ENCODE measurements at places on chromosomes 2 and 18.

DNA sequence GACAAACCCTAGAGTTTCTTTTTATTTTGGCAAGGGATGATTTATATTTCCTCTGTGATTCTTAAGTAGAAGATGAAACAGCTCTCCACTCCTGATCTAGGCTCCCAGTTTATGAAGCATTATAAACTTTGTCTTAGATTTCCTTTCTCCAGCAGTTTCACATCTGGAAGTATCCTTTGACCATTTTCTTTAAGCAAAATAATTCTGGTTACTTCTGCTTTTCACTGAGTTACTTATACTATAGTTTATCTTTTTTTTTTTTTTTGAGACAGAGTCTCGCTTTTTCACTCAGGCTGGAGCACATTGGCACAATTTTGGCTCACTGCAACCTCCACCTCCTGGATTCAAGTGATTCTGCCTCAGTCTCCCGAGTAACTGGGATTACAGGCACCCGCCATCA, 45.5 kb downstream of the KCMF1 start:
- DNase-seq: no peak

GRCh38 chr2:134083548-134083947, 170.3 kb upstream of the MGAT5 start:
- no peak for DNase-seq

GRCh38 chr18:35964319-35964718, 8.2 kb upstream of the RMP24 start:
- DNase-seq: no peak

GRCh38 chr2:1676091-1676912, 68.0 kb downstream of the PXDN start:
- DNase-seq: no peak

GRCh38 chr2:98087447-98088020, 567 bp downstream of the VWA3B start:
- DNase-seq: no peak

GRCh38 chr2:69482471-69482870, 45.2 kb upstream of the NFU1 start:
- no peak for DNase-seq

GRCh38 chr2:6337472-6337820, 528.3 kb downstream of the CMPK2 start:
- no peak for DNase-seq

DNA sequence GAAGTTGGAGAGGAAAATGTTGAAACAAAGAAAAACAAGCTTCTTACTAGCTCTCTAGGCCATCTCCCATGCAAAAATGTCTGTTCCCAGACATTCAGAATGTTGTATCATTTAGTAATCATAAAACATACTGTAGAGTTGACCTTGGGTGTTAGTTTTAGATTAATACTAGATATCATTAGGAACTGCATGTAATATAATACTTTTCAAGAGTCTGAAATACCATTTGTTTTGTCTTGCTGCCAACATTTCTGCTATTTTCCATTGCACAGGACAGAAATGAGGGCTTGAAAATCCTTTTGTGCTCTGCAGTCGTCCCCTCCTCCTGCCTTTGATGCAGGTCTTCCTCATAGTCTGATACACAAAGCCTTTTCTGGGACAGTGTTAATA, 89.5 kb upstream of the RBMS1 start:
- no peak for DNase-seq

GRCh38 chr2:216690456-216690852, 4.9 kb downstream of the IGFBP5 start:
- DNase-seq: no peak

- DNase-seq: no peak
Observed at GRCh38 chr2:136173126-136173525, 55.2 kb upstream of the CXCR4 start.

DNA sequence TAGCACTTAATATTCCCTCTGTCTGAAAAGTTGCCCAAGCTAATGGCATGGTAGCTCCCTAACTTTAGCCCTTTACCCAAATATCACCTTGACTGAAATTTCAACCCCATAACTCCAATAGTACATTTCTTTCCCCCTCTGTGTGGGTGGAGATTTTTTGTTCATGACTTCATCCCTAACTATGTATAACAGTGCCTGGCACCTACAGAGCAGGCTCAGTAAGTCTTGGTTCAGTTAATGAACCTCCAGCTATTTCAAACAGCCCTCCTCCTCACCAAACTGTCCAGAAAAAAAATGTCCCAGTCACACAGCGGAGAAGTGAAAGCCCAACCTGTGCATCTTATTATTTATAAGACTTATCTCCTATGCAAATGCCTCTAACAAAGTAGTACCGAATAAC, 18.6 kb downstream of the BUB1 start:
- DNase-seq: no peak

DNA sequence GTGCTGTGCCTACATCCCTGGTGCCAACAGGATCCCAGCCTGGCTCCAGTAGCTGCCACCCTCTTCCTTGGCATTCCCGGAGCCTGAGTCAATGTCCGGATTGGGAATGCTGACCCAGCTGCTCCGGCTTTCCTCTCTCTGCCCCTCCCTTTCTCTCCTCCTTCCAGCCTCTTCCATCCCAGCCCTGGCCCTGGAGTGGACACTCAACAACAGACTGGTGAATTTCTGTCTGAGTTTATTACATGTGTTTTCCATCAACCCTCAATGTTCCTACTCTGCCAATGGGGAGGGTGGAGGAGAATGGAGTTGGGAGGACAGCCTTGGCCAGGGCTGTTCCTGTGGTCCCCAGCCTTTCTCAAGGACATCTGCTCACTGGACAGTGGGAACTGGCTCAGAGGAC, 917 bp upstream of the PRKAG3 start:
- no peak for DNase-seq

DNA sequence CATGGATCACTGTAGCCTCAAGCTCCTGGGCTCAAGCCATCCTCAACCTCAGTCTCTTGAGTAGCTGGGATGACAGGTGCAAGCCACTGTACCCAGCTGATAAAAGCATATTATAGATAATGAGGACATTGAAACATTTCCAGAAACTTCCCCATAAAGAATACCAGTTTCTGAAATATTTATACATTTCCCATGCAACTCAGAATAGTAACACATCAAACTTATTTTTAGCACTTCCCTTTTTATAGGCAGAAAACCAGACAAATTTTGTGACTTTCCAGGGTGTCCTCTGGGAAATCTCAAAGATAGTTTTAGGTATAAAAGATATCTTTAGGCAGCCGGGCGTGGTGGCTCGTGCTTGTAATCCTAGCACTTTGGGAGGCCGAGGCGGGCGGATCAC, 25.1 kb upstream of the DPYSL5 start:
- no peak for DNase-seq

DNA sequence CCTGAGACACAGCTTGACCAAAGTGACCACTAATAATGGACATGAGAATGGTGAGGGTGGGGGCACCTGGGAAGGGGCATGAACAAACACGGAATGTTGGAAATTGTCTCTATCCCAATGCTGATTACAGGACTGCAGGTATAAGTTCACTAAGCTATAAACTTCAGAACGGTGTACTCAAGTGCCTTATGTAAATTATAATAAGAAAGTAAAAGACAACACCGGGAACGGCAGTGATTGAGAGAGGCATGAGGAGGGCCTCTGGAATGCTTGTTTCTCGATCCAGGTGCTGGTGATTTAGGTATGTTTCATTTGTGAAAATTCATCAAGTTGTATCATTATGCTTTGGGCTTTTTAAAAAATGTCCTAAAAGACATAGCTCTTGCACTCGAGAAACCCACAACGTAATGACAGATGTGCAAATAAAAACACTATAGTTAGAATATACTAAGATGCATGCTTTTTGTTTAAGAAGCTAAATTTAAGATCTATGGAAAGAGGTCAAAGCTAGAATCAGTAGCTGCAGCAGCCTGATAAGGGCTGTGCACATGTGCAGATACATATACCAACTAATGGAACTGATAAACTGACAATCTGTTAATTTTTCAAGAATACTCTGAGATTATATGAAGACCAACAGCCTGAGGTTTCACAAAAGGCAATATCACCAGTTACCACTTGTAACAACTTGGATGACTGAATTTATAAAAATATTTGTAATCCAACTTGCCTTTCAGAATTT, 7.6 kb downstream of the HIBCH start:
- no peak for DNase-seq

GRCh38 chr2:230160112-230160660, 59.6 kb downstream of the SP110 start:
- DNase-seq: peak; percentile 28

- DNase-seq: no peak
Observed at GRCh38 chr2:36371070-36371874, 15.7 kb downstream of the CRIM1 start.

GRCh38 chr2:199136681-199137080, 321.1 kb downstream of the SATB2 start:
- no peak for DNase-seq

- no peak for DNase-seq
Observed at GRCh38 chr2:24456599-24457556, 34.2 kb upstream of the NCOA1 start.

- DNase-seq: no peak
Observed at GRCh38 chr2:120938045-120938771, 202.5 kb downstream of the GLI2 start.

DNA sequence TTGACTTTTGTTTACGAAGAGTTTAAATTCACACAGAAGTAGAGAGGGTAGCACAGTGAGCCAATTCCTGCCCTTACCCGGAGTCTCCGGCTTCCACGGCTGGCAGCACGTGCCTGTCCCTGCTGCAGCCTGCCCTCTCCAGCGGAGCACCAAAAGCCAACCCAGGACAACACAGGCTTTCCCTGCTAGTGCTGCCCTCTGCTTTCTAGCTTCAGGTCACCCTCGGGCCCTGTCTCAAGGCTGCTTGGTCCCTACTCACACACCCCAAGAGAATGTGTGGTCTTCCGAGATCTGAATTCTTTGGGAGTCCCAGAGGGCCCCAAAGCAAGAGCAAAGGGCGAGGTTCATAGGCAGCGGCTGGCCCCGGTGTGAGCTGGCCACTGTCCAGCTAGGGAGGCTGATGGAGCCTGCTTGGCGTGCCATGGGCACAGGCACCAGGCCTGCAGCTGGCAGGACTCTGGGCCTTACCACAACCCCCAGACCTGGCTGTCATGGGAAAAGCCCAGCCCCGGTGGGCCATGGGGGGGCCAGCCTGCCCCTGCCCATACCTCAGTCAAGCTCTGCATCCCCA, 7.0 kb upstream of the HS6ST1 start:
- no peak for DNase-seq

- DNase-seq: no peak
Observed at GRCh38 chr2:140086964-140087363, 1306.8 kb upstream of the NXPH2 start.

DNA sequence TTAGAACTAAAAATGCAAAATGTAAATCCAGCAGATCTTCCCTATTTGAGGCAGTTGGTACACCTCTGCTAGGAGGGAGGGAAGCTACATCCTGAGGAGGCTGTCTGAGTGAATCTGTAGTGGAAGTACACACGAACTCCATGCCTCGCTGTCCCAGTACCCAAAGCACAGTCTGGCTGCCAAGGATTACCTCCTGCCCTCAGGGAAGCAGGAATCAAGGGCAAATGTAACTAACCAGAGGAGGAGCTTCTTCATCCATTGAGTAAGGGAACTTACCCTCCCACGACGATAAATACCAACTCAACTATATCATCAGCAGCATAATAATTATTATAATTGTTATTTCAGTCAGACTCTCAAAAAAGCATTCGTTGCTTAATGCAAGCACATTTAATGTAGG, 2.1 kb downstream of the DHRS9 start:
- DNase-seq: no peak

GRCh38 chr2:203569677-203570316, 34.7 kb upstream of the RAPH1 start:
- no peak for DNase-seq

- no peak for DNase-seq
Observed at GRCh38 chr18:38421872-38422615, 856.4 kb upstream of the CELF4 start.

GRCh38 chr2:179449010-179449409, 184.4 kb upstream of the SESTD1 start:
- no peak for DNase-seq

- DNase-seq: no peak
Observed at GRCh38 chr2:96207073-96207773, 1.4 kb downstream of the STARD7 start.

- no peak for DNase-seq
Observed at GRCh38 chr2:134244086-134244485, 9.8 kb upstream of the MGAT5 start.

DNA sequence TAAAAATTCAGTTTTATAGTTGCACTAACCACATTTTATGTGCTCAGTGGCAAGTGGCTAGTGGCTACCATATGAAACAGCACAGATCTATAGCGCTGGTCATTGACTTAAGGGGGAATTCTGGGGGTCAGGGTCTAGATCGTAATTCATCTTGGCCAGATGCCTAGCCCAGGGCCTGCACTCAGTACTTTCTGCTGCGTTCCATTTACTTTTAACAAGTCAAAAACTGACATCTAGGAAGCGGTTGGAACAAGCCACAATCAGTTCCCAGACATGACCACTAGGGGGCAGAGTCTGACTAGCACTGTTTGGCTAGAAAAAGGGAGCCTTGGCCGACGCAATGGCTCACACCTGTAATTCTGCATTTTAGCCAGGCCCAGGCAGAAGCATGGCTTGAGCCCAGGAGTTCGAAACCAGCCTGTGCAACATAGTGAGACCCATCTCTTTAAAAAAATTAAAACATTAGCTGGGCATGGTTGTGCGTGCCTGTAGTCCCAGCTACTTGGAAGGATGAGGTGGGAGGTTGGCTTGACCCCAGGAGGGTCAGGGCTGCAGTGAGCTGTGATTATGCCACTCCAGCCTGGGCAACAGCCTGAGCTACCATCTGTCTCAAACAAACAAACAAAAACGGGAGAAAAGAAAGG, 9.0 kb upstream of the TMBIM1 start:
- DNase-seq: peak; percentile 85

DNA sequence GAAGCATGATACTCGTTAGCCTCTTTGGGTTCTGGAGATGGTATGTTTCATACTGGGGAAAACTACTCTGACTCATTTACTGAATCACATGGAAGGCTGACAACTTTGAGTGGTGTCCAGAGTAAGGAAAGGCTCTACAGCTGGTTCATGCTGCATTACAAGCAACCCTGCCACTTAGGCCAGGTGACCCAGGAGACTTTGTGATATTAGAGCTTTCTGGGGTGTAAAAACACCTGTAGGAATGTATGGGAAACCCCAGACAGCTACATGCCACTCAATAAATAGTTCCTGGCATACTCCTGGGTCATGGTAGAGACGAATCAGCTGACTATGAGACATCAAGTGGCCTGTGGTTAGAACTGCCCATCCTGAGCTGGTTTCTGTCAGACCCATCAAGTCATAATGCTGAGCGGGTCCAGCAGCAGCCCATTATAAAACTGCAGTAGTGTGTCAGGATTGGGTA, 21.3 kb upstream of the TCF7L1 start:
- DNase-seq: no peak

- DNase-seq: peak; percentile 28
Observed at GRCh38 chr2:64454386-64455332, 697 bp downstream of the LGALSL start.

DNA sequence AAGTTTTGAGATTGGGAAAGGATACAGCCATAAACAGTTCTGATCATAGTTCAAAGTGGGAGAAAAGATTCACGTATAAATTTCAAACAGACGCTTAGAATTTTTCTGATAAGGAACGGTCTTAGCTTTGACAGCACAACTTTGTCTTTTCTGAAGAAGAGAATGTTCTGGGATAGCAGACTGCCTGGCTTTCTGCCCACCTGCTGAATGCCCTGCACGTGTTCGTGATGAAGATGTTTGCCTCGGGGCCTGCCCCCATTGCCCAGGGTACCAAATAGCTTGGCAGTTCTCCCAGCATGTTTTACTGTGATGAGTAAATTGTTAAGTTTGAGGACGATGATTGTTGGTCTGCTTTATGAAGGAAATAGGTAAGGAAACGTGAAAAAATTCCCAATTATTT, 4.6 kb downstream of the MRPL33 start:
- DNase-seq: no peak

- DNase-seq: no peak
Observed at GRCh38 chr2:174014699-174015070, 49.5 kb upstream of the SP3 start.

All from activated T-cell treated with anti-CD3 and anti-CD28 coated beads for 4 hours (primary cell).